GM12864 (cell line): ENCODE measurements at places on chromosomes 7 and 10.

GRCh38 chr7:50657341-50657873 lies 92.2 kb upstream of the DDC start:
- no peak for DNase-seq

DNA sequence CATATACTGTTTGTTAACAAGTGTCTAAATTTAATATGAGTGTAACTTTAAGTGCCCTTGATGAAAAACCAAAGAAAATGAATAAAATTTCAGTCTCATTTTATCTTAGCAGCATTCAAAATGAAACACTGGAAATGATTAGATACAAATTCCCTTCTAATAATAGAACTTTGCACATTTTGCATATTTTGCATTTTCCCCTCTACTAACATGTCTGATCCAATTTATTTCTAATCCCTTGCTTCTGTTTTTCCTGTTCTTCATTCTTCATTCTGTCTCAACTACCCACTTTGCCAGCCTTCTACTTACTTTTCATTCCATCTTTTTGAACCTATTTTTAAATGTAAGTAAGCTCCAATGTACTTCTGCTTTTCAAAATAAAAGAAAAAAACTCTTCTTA lies 42.7 kb upstream of the SEMA3D start:
- no peak for DNase-seq

GRCh38 chr10:19329475-19329874 lies 280.9 kb downstream of the MALRD1 start:
- no peak for DNase-seq

- no peak for DNase-seq
Observed at GRCh38 chr7:152702-153391, 39.5 kb upstream of the FAM20C start.

DNA sequence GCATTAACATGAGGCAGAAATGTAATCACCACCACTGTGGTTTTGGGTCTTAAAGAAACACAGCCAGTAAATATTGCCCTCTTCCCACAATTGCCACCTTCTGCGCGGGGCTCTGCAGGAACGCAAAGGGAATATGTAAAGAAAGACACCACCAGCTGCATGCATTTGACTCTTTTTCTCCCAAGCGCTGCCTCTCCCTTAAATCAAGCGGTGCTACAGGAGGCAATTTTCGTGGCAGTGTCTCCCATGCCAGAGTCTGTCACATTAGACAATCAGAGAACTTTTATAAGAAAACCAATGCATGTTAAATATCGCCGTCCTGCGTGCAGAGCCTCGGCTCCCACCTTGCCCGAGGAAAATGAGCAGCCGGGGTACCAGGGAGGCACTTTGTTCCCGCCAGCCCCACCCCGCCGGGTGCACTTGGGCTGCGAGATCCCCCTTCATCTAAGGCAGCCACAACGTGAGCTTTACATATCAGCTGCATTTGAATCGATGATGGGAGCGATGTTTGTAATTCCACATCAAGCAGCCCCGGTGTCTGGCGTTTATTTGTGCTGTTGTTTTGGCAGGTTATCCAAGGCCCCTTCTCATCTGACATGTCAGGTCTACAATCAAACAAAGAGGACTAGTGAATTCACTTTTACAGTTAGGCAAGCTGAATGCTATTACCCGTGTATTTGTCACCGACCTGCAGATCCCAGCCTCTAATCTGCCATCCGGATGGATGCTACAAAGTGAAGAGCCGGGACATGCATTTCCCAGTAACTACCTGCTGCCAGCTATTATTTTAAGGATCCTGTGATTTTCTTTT lies 72.3 kb upstream of the MGMT start:
- no peak for DNase-seq

DNA sequence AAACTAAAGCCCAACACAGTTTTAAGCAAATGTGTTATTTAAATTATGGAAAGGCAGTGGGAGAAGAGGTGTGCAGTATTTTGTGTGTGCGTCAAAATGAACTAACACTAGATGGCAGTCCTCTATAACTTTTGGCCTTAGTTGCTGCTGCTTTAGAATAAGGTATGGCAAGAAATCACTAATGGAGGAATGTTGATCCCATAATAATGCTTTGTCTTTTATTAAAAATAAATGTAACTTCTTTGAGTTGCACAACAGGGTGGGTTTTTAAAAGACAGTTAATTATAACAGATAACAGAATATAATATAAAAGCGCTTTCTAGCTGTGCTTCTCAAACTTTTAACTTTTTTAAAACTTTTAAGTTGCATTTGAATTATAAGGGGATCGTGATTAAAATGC lies 56.4 kb downstream of the BBS9 start:
- DNase-seq = no peak

- no peak for DNase-seq
Observed at GRCh38 chr7:6646465-6646864, 9.3 kb downstream of the ZNF316 start.

DNA sequence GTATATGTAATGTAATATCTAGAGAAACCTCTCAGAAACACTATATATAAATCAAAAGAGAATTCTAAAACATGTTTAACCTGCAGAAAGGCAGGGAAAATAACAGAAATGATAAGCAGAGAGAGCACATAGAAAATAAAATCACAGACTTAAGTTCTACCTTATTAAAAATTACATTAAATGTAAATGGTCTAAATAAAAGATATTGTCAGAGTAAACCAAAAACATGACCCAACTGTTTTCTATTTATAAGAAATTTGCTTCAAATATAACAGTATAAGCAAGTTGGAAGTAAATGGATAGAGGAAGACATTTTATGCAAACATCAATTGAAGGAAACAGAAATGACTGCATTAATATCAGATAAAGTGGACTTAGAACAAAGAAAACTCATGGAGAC lies 43.4 kb downstream of the HECTD2 start:
- DNase-seq = no peak
